ENCODE measurements at places on chromosomes 6 and 20. TPM values are rescaled to one million over a fixed set of nuclear protein-coding genes. Genes with fewer than 3 reads are reported as not detected.

- peak; percentile 42 for DNase-seq
- H3K36me3 ChIP-seq = peaks cover 9% of the 10 kb centered on the region
- no peak overlapping the region for H3K4me3 ChIP-seq
- no peaks in the 10 kb centered on the region for H3K27me3 ChIP-seq
Observed at GRCh38 chr6:136378888-136379287, 89.2 kb upstream of the BCLAF1 start.

DNA sequence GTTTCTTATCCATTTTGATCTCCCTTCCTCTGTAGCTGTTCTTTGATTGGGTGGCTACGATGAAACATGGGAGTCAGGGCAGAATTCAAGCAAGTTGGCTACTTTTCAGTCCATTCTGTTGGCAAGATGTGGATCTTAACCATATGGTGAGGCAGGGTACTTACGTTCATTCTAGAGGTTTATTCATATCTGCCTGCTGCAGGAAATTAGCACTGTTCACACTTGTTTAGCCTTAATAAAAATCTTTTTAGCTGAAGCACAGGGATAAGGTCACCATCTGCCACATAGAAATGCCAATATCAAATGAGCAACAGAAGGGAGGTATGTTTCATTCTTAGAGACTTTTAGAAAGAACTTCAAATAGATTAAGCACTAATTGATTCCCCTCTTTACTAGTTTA, 83.9 kb downstream of the GRIK2 start:
- no peaks in the 10 kb centered on the region for H3K36me3 ChIP-seq
- H3K4me3 ChIP-seq = no peak overlapping the region
- DNase-seq = no peak
- H3K27ac ChIP-seq = no peak overlapping the region

DNA sequence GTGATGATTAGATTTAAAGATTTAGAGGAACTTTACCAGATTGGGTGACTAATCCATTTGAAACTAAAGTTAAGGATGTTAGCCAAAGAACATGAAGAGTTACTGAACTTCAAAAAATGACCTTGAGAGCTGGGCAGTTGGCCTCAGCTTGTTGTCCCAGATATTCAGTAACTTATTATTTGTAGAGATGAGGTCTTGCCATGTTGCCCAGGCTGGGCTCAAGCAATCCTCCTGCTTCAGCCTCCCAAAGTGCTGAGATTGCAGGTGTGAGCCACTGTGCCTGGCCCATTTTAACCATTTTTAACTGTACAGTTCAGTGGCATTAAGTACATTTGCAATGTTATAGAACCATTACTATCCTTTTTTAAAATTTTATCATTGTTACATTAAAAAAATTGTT, 161.5 kb downstream of the SLC16A10 start:
- no peak overlapping the region for H3K4me3 ChIP-seq
- H3K4me1 ChIP-seq = no peaks in the 10 kb centered on the region
- no peaks in the 10 kb centered on the region for H3K27me3 ChIP-seq
- DNase-seq = no peak
- H3K27ac ChIP-seq = no peak overlapping the region
- no peaks in the 10 kb centered on the region for H3K36me3 ChIP-seq

GRCh38 chr6:157075549-157076450, 247.5 kb downstream of the TMEM242 start:
- H3K36me3 ChIP-seq = no peaks in the 10 kb centered on the region
- no peak for DNase-seq
- H3K4me3 ChIP-seq = no peak overlapping the region
- no peaks in the 10 kb centered on the region for H3K27me3 ChIP-seq
- no peak overlapping the region for H3K27ac ChIP-seq

Gene EYA4
- 2.9 TPM for total RNA-seq

DNA sequence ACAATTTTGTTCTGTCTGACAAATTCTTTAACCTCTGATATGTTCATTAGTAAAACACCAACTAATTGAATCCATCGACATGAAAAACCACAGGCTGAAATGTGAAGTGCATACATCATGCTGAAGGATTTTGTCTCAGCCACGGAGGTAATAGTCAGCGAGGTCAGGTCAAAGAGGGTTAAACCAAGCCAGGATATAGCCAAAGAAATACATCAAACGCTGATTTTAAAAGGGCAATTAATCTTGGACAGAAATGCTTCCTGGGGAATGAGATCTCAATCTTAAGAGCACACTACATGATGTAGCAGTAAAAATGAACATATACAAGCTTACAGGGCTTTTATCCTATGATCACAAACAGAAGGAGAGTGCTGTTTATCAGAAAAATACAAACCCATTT, 106.7 kb downstream of the PRDM1 start:
- no peaks in the 10 kb centered on the region for H3K36me3 ChIP-seq
- no peak overlapping the region for H3K4me3 ChIP-seq
- no peaks in the 10 kb centered on the region for H3K4me1 ChIP-seq
- H3K27ac ChIP-seq = no peak overlapping the region
- DNase-seq = no peak
- no peaks in the 10 kb centered on the region for H3K27me3 ChIP-seq

Gene PRSS35
- not detected for total RNA-seq

Gene SLC9A8
- total RNA-seq = 17.2 TPM

DNA sequence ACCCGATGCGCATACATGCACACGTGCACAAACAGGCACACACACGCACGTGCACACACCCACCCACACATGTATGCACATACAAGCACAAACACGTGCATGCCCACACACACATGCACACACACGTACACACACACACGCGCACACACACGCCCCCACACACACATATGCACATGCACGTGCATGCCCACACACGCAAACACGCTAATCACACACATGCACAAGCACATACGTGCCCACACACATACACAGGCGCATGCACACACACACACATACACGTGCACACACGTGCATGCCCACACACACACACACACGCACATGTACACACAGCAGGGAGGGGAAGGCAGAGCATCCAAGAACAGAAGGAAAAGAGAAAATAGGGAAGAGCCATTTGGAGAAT, 26.8 kb upstream of the CHRNA4 start:
- no peak overlapping the region for H3K27ac ChIP-seq
- no peaks in the 10 kb centered on the region for H3K4me1 ChIP-seq

- H3K27ac ChIP-seq = no peak overlapping the region
- H3K36me3 ChIP-seq = no peaks in the 10 kb centered on the region
- no peaks in the 10 kb centered on the region for H3K4me1 ChIP-seq
- peak; percentile 20 for DNase-seq
- no peaks in the 10 kb centered on the region for H3K27me3 ChIP-seq
Observed at GRCh38 chr6:28580475-28580874, 54.8 kb downstream of the GPX5 start.

- DNase-seq = no peak
- H3K4me1 ChIP-seq = no peaks in the 10 kb centered on the region
Observed at GRCh38 chr6:92180090-92180489, 1239.3 kb downstream of the EPHA7 start.

GRCh38 chr6:39441986-39442385, 119.5 kb upstream of the KCNK16 start:
- no peaks in the 10 kb centered on the region for H3K4me1 ChIP-seq
- no peak overlapping the region for H3K27ac ChIP-seq
- no peaks in the 10 kb centered on the region for H3K27me3 ChIP-seq
- DNase-seq = no peak

Gene SCAF8
- 38.8 TPM for total RNA-seq

Gene OXT
- total RNA-seq = not detected

GRCh38 chr20:32763202-32764004, 1.2 kb downstream of the DNMT3B start:
- H3K27me3 ChIP-seq = no peaks in the 10 kb centered on the region
- H3K27ac ChIP-seq = no peak overlapping the region
- peak overlapping the region; percentile 84 for H3K4me3 ChIP-seq
- peaks cover 22% of the 10 kb centered on the region for H3K4me1 ChIP-seq
- no peaks in the 10 kb centered on the region for H3K36me3 ChIP-seq
- DNase-seq = peak; percentile 56

DNA sequence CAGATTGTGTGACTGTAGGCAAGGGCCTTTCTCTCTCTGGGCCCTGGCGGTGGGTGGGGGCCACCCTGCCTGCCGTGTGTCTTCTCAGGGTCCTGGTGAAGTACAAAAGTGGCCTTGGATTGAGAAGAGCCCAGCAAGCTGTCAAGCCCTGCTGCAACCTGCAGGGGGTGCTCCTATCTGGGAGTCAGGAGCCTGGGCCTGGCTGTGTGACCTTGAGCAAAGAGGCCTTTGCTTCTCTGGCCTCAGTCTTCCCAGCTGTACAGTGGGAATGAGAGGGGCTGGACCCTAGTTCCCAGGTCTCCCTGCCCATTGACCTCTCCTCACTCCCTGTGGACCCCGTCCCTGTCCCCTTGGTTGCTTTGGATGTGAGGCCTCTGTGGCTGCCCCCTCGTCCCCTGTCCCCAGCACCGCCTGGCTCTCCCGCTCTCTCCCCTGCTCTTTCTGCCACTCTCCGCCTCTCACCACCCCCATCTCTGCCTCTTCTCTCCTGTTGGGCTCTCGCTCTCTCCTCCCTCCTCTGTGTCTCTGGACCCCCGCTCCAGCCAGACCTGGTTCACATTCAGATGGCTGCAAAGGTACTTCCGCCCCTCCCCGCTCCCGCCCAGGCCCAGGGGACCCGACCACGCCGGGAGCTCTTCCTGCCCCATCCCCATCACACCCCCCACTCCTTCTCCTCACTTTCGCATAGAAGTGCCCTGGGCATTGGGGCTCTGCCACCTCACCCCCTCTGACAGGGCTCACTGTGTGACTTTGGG, 46.7 kb downstream of the SRC start:
- H3K27me3 ChIP-seq = no peaks in the 10 kb centered on the region
- peaks cover 99% of the 10 kb centered on the region for H3K36me3 ChIP-seq
- DNase-seq = no peak
- peaks cover 20% of the 10 kb centered on the region for H3K4me1 ChIP-seq

DNA sequence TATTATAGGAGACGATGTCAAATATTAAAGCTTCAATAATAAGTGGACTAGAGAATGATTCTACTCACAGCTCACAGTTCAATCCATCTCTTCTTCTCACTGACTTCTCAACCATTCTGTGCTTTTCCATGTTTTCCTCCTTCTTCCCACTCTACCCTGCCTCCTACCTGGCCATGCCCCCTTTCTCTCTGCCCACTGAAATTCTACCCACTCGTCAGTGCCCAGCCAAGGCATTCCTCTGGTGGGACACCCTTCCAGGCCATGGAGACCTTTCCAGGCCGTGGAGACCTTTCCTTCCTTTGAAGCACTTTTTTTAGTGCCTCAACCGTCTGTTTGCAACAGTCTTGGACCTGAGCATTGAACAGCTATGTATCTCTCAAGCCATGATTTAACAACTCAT, 18.5 kb downstream of the BACH2 start:
- no peak overlapping the region for H3K4me3 ChIP-seq
- no peak overlapping the region for H3K27ac ChIP-seq
- H3K36me3 ChIP-seq = no peaks in the 10 kb centered on the region
- H3K27me3 ChIP-seq = no peaks in the 10 kb centered on the region
- H3K4me1 ChIP-seq = no peaks in the 10 kb centered on the region
- no peak for DNase-seq

Gene LHFPL5
- total RNA-seq = not detected

DNA sequence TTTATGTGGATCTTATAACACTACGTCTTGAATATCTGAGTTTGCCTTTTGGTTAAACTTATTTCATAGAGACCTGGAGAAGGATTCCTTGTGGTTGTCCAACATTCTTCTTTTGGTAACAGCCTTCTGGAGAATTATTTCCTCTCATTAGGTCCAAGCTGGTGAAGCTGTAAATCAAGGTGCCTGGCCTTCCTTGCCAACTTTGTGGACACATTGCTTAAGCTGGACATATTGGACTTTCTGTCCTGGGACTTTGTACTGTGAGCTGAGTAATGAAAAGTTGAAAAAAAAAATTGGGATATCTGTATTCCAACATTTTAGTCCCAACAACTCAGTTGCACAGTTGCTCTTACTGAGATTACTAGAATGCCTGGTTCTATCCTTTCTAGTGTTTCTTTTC, 186.2 kb downstream of the HAO1 start:
- no peaks in the 10 kb centered on the region for H3K4me1 ChIP-seq
- no peak overlapping the region for H3K4me3 ChIP-seq

GRCh38 chr20:38872491-38873049, 53.6 kb upstream of the FAM83D start:
- peak overlapping the region; percentile 30 for H3K27ac ChIP-seq
- H3K36me3 ChIP-seq = no peaks in the 10 kb centered on the region
- no peaks in the 10 kb centered on the region for H3K27me3 ChIP-seq
- no peak overlapping the region for H3K4me3 ChIP-seq

- no peak overlapping the region for H3K27ac ChIP-seq
- H3K4me1 ChIP-seq = peaks cover 28% of the 10 kb centered on the region
- no peaks in the 10 kb centered on the region for H3K36me3 ChIP-seq
- no peak overlapping the region for H3K4me3 ChIP-seq
- DNase-seq = no peak
Observed at GRCh38 chr6:26230351-26230750, 134.6 kb upstream of the BTN3A2 start.

Gene DLL1
- total RNA-seq = not detected

- peak; percentile 34 for DNase-seq
- H3K4me3 ChIP-seq = no peak overlapping the region
Observed at GRCh38 chr6:13908955-13909381, 15.8 kb upstream of the RNF182 start.

GRCh38 chr20:41508335-41508734, 109.8 kb downstream of the CHD6 start:
- no peaks in the 10 kb centered on the region for H3K27me3 ChIP-seq
- peak; percentile 24 for DNase-seq
- no peak overlapping the region for H3K4me3 ChIP-seq
- H3K36me3 ChIP-seq = peaks cover 27% of the 10 kb centered on the region

GRCh38 chr6:109820706-109821350, 129.7 kb downstream of the FIG4 start:
- no peak overlapping the region for H3K27ac ChIP-seq
- no peaks in the 10 kb centered on the region for H3K27me3 ChIP-seq
- no peak for DNase-seq
- no peaks in the 10 kb centered on the region for H3K4me1 ChIP-seq
- no peak overlapping the region for H3K4me3 ChIP-seq
- H3K36me3 ChIP-seq = peaks cover 6% of the 10 kb centered on the region

GRCh38 chr20:2446845-2447244, 23.7 kb downstream of the SNRPB start:
- no peaks in the 10 kb centered on the region for H3K36me3 ChIP-seq
- H3K27ac ChIP-seq = no peak overlapping the region
- H3K4me3 ChIP-seq = no peak overlapping the region
- DNase-seq = no peak

GRCh38 chr6:31568537-31568961, 3.5 kb upstream of the LTA start:
- no peak for DNase-seq
- H3K36me3 ChIP-seq = no peaks in the 10 kb centered on the region
- no peaks in the 10 kb centered on the region for H3K4me1 ChIP-seq
- H3K27me3 ChIP-seq = no peaks in the 10 kb centered on the region
- H3K27ac ChIP-seq = no peak overlapping the region
- no peak overlapping the region for H3K4me3 ChIP-seq

- H3K36me3 ChIP-seq = no peaks in the 10 kb centered on the region
- no peaks in the 10 kb centered on the region for H3K4me1 ChIP-seq
- peak; percentile 41 for DNase-seq
- H3K27me3 ChIP-seq = no peaks in the 10 kb centered on the region
Observed at GRCh38 chr6:133157995-133158394, 83.2 kb upstream of the EYA4 start.

Gene SAMD3
- total RNA-seq = 0.87 TPM
